ENCODE measurements at places on chromosomes 12 and 14. TPM values are rescaled to one million over a fixed set of nuclear protein-coding genes. Genes with fewer than 3 reads are reported as not detected.

SERPINA1 gene
- total RNA-seq = not detected

CATSPERB gene
- not detected for total RNA-seq

SLC25A21 gene
- total RNA-seq = 0.57 TPM

MANSC4 gene
- not detected for total RNA-seq

AMHR2 gene
- total RNA-seq = not detected

SPTB gene
- total RNA-seq = 0.14 TPM

NGDN gene
- 50.8 TPM for total RNA-seq

RNU4-1 gene
- under 0.01 TPM for total RNA-seq

ASIC1 gene
- total RNA-seq = 2.1 TPM

MYH6 gene
- not detected for total RNA-seq

CEBPE gene
- total RNA-seq = not detected

CIDEB gene
- total RNA-seq = 1.8 TPM

AVPR1A gene
- total RNA-seq = under 0.01 TPM

IL26 gene
- not detected for total RNA-seq

MMP17 gene
- total RNA-seq = 11.7 TPM

SLC38A4 gene
- total RNA-seq = 4.2 TPM

LRCOL1 gene
- not detected for total RNA-seq

KRT71 gene
- total RNA-seq = not detected

GALNT6 gene
- 1.4 TPM for total RNA-seq

DDX11 gene
- total RNA-seq = 5.5 TPM

IL23A gene
- total RNA-seq = not detected

ABCD4 gene
- total RNA-seq = 21.9 TPM

PRPH gene
- total RNA-seq = 0.46 TPM

PAX9 gene
- total RNA-seq = 0.09 TPM

ACSS3 gene
- total RNA-seq = 22.3 TPM

TRIP11 gene
- 30.7 TPM for total RNA-seq

TEX52 gene
- not detected for total RNA-seq

SLC6A12 gene
- not detected for total RNA-seq

AKAP5 gene
- 0.74 TPM for total RNA-seq
